ENCODE measurements at places on chromosomes 4 and X. TPM values are rescaled to one million over a fixed set of nuclear protein-coding genes. Genes with fewer than 3 reads are reported as not detected.

Gene DNAAF6
- not detected for polyA plus RNA-seq

Gene GRIA2
- polyA plus RNA-seq = not detected

Gene MTTP
- not detected for polyA plus RNA-seq

Gene ARAP2
- 2.2 TPM for polyA plus RNA-seq

Gene MAGEC3
- polyA plus RNA-seq = not detected

Gene WDR13
- polyA plus RNA-seq = 121 TPM

Gene PDZD4
- 5.5 TPM for polyA plus RNA-seq

Gene CFI
- 14.0 TPM for polyA plus RNA-seq

Gene HSFX3
- not detected for polyA plus RNA-seq

Gene RNF212
- polyA plus RNA-seq = 4.8 TPM

Gene TCEAL2
- 8.1 TPM for polyA plus RNA-seq

Gene MXD4
- polyA plus RNA-seq = 30.1 TPM

Gene SPATA4
- 0.13 TPM for polyA plus RNA-seq

Gene SGCB
- 9.2 TPM for polyA plus RNA-seq

Data from stomach (tissue), 19 donors.